ENCODE measurements at places on chromosomes 7 and 10. TPM values are rescaled to one million over a fixed set of nuclear protein-coding genes. Genes with fewer than 3 reads are reported as not detected.

GRCh38 chr10:44934416-44935200 is 23.5 kb downstream of the TMEM72 start:
- no peak for DNase-seq

DNA sequence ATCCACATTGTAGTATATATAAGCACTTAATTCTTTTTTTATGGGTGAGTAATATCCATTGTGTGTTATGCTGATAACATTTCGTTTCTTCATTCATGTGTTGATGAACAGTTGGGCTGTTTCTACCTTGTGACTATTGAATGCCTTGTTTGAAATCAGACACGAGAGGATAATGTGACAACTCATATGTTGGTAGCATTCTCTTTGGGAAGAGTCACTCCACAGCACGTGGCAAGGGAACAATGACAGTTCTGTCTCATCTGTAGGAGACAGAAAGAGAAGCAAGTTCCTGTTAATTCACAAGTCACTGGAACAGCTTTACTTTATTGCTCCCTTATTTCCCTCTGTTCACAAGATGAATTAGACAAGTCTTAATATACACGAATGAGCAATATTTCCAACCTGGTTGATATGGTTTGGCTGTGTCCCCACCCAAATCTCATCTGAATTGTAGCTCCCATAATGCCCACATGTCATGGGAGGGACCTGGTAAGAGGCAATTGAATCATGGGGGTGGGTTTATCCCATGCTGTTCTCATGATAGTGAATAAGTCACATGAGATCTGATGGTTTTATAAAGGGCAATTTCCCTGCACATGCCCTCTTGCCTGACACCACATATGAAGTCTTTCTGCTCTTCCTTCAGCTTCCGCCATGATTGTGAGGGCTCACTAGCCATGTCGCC is 125.3 kb downstream of the SEC23IP start:
- DNase-seq: no peak

- DNase-seq: no peak
Measured at GRCh38 chr7:95342029-95342428, 17.7 kb upstream of the PON1 start.

DNA sequence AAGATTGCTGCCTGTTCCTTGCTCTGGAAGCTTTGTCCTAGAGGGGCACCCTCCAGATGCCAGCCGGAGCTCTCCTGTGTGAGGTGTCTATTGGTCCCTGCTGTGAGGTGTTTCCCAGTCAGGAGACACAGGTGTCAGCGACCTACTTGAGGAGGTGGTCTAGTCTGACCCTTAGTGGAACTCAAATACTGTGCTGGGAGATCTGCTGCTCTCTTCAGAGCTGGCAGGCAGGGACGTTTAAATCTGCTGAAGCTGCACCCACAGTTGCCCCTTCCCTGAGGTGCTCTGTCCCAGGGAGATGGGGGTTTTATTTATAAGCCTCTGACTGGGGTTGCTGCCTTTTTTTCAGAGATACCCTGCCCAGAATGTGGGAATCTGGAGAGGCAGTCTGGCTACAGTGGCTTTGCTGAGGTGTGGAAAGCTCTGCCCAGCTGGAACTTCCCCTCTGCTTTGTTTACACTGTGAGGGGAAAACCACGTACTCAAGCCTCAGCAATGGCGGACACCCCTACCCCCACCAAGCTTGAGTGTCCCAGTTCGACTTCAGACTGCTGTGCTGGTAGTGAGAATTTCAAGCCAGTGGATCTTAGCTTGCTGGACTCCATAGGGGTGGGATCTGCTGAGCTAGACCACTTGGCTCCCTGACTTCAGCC is 119.2 kb downstream of the PPP1R9A start:
- no peak for DNase-seq

- DNase-seq: no peak
Measured at GRCh38 chr7:28920424-28920823, 37.7 kb downstream of the TRIL start.

GRCh38 chr10:21078410-21079329 is 181.6 kb upstream of the NEBL start:
- DNase-seq: no peak

- DNase-seq: no peak
Measured at GRCh38 chr10:115942101-115942500, 330.9 kb downstream of the GFRA1 start.

DNA sequence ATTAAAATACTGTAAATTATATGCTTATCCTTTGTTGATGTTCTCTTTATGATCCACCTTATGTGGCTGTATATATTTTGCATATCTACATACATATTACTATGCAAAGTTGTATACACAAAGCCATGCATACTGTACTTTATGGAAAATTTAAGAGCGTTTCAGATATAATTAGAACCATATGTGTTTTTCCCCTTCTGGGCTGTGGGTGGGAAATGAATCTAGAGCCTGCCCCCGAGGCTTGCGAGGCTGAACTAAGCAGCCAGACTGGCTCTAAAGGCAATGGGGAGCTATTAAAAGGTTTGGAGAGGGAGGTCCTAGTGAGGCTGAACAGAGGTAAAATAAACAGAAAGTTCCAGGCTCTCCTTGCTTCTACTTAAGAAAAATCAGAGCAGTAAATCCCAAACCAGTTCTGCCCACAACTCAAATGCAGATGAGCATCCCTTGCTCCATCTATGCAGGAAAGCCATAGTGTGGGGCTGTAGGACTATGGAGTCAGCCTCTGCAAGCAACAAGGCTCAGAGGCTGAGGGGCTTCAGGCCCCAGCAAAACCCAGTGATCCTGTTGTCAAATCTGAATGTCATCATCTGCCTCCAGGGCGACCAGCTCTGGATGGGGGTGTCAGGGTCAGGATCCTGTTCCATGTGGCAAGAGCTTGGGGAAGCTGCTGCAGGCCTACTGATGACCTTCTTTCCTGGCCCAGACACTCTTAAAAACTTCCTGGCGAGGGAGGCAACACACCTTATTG is 14.1 kb upstream of the DDIT4 start:
- DNase-seq: no peak

DNA sequence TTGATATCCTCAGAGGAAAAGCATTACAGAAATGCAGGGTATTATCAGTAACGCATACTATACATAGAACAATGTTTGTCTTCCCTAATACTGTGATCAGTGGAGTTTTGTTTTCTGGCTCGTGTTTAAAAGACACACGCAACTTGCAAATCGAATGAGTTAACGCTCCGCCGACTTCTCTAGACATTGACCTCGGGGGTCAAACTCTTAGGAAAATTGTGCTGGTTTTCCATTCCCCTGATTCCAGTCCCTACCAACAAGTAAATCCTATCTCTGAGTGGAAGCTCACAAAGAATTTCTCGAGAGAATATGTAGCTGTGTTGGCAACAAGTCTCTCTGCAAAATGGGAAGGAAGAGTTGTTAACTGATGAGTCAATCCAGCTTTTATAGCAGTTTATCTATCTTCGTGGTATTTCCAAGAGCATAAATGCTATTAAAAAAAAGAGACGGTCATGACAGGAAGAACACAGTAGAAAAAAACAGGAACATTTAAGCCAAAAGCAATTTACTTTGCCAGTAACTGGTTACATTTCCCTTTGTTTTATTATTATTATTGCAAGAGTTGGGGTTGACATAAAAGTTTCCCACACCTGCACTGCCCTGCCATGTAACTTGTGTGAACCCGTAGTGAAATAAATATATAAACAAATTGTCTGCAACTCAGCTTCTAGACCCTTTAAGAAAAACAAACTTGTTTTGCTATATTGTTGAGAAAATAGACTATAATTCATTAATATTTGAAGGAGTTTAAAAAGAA is 144.4 kb downstream of the ARID5B start:
- DNase-seq: no peak

- DNase-seq: no peak
Measured at GRCh38 chr10:78727728-78728127, 341.0 kb upstream of the ZMIZ1 start.

KCNIP2 gene
- total RNA-seq: 0.85 TPM

PRDX3 gene
- total RNA-seq: 116 TPM

OR13A1 gene
- total RNA-seq: 0.28 TPM

ZPBP gene
- 0.14 TPM for total RNA-seq

Data from thymus (tissue), 14 donors.